ENCODE measurements at places on chromosomes 2 and 18.

DNA sequence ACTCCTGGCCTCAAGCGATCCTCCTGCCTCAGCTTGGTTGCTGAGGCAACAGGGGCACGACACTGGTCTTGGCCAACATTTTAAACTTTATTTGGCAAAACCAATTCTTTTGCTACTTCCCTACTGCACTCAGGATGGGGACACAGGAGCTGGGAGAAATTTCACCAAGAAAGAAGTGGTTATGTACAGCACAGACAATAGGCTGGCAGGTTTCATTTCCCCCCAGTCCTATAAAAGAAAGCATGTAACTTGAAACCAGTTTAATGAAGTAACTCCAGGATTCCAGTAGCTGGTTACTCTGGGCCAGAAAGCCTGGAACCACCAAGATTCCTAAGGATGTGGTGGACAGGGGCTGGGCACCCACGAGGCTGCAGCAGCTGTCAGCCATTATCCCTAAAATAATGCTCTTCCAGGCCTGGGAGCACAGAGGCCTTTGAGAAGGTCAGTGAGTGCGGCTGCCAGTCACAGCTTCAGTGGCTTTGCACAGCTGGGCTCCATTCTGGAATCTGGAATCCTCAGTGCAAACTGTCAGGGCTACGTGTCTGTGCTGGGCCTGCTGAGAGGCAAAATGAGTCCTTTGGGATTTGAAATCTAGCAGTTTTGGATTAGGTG lies 142.3 kb upstream of the ITGA6 start:
- DNase-seq: no peak

DNA sequence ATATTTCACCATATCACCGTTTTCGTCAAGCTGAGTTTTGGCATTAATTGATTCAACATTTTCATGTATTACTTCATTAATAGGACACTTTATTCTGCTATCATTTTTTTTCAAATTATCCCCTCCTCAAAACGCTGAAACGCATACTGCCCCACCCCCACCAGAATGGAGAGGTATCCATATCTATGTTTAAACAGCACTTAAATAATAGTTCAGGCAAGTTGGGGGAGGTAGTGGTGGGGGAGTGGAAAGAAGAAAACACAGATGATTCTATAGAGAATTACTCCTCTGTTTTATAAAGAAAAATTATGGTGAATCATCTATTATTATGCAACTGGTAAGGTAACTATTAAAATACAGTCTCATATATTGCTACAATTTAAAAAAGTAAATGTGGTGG lies 314.4 kb upstream of the ZEB2 start:
- no peak for DNase-seq

DNA sequence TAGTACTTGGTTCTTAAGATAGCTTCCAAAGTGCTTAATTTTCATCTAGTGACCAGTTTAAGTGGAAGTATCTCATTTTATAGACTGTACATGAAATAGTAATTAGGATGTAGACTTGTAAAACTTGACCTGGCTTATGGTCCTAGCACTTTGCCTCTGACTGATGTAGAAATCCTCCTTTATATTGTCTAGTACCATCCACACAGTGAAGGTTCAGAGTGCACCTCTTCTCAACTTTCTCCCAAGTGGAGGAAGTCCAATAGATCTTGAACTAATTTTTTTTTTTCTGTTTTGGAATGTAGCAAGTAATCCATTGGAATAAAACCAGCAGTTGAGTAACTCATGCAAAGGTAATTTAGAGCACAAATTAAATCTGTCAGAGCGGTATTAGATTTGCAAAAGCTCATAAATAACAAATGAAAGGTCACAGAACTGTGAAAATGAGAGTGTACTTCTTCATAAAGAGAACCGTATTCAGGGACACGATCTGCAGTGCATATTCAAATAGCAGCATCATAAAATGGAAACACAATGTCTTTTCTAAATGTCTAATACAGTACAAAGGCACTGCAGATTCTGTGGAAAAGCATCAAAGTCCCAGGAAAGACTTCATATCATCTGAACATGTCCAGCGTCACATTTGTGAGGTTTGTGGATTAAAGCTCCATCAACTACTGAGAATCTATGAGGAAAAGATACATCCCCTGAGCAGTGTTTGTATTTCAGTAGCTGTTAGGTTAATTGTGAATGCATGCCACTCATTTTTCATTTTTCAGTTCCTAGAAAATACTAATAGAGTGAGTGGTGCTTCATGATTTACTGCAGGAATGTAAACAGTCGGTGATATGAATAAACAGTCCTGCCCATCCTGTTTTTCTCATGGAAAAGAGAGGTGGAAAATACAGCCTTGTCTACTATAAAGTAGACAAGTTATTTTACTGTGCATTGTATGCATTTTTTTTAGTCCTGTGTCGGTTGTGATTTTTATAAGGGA lies 100.7 kb downstream of the LYPD6 start:
- DNase-seq: no peak

DNA sequence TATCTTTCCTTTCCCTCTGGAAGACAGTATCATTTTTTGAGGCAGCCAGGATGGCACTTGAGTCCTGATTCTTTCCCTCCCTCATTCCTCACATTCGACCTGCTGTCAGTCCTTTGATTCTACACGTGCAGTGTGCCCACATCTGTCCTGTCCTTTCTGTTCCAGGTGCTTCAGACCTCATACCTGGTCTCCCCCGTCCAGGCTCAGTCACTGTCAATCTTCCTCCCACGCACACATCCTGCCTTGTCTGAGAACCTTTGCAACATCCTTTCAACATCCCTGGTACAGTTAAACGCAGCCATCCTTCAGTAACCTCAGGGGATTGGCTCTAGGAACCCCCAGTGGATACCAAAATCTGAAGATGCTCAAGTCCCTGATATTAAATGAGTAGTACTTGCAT lies 10.1 kb downstream of the BCL2 start:
- DNase-seq: no peak

DNA sequence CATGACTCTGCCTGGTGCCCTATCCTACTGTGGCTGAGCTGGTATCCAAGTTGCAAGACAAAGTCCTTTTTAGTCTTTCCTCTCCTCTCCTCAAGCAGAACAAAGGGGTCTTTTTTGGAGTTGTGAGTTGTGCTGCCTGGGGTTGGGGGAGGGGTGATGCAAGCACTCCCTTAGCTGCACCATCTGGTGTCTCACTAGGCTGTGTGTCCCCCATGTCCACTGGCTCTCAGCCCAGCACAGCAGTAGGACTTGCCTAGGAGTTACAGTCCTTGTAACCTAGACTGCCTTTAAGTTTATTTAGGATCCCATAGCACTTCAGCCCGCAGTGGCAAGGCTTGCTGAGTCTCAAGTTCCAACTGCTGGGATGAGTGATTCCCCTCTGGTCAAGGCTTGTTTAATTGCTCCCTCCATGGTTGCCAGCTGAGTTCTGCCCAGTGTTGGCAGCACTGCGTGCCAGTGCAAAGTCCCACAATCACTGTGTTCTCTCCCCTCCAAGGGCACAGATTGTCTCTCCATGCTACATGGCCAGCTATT lies 13.2 kb upstream of the ILKAP start:
- DNase-seq: no peak

- DNase-seq: no peak
These were observed 20.8 kb downstream of the CCDC85A start for GRCh38 chr2:56204556-56204955.

DNA sequence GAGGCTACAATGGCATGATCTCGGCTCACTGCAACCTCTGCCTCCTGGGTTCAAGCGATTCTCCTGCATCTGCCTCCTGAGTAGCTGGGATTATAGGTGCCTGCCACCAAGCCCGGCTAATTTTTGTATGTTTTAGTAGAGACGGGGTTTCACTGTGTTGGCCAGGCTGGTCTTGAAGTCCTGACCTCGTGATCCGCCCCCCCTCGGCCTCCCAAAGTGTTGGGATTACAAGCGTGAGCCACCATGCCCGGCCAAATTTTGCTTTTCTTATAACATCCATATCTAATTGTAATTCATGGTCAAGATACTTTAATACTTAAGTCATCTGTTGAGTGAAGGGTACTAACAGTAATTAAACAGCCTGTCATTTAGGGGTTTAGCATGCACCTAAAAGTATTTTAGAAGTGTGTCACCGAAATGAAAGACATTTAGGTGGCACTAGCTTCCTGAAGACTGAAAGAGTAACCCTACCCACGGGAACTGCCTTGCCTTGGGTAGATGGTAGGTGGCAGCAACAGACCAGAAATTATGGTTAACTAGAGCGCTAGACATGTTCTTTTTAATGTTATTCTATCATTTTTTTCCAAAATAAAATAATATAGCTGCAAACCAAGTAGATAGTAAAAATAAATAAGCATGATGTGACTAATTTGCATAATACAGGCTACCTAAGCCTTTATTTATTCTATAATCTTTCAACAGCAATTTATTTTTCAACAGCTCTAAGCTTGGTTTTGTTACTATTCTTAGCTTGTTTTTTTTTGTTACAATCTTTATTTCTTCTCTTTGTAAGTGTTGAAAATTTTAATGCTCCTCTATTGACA lies 8.6 kb upstream of the ACYP2 start:
- DNase-seq: no peak

DNA sequence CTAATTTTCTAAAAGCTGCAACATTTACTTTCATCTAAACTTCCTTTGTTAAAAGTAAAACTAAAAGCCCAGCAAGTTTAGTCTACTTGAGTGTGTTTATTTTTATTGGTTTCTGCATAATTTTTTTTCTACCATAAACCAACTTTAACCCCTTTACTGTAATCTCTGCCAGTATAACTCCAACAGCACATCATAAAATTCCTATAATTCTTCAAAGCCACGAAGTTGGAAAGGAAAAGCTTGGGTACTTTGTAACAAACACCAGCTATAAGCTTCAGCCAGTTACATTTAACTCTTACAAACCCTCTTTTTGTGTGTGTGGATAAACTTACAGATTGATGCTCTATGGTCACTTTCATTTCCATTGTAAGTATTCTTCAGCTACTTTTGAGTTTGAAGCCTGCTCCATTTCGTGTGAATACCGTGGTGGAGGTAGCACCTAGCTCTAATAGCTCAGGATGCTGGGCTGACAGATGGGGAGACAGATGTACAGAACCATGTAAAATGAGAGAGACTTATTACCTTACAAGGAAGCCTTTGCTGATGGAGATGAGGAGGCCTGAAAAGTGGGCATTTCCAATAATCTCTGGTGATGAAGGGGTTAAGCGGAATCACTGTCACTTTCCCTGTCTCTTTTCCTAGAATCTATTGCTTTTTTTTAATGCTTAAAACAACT lies 42.5 kb downstream of the ZEB2 start:
- DNase-seq: no peak

- no peak for DNase-seq
These were observed 11.9 kb downstream of the MREG start for GRCh38 chr2:216001216-216002100.

DNA sequence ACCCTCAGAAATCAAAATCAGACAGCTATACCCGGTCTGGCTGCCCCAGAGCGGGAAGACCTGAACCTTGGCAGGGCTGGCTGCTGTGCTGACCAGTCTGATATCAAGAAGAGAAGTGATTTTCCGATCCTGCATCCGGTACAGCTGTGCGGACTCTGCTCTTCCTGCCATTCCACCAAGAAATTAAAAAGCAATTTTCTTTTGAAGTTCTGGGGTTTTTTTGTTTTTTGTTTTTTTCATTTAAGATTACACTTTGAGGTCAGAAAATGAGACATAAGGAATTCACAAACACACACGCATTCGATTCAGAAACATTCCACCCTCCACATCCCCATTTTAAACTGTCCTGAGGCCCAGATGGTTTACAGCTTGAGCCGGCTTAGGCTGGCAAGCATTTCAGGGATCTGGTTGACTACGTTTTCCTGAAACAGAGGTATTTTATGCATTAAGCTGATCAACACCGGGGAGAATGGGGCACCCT lies 156.5 kb downstream of the COL6A3 start:
- no peak for DNase-seq

DNA sequence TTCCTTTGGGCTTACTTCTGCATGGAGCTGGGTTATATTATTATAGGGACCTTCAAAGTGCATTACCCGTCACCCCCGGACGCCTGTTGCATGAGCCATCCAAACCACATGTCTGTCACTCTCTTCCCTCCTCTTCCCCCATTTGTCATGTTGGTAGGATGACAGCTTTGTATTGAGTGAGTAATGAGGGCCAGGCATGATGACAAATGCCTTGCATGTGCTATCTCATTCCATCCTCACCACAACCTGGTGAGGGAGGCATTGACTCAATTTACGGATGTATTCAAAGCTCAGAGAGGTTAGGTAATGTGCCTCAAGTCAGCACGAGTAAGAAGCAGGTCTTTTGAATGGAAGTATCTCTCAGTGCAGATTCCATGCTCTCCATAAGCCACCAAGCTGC lies 510.5 kb upstream of the TNP1 start:
- no peak for DNase-seq

GRCh38 chr2:177201919-177202346 lies 10.7 kb upstream of the HNRNPA3 start:
- DNase-seq: no peak

GRCh38 chr18:76255070-76255683 lies 239.9 kb downstream of the ZNF516 start:
- DNase-seq: no peak

Data from cerebellar nuclear complex (tissue), 1 donor.